Sciatic nerve (tissue), 2 donors: ENCODE measurements at places on chromosomes 4 and X. TPM values are rescaled to one million over a fixed set of nuclear protein-coding genes. Genes with fewer than 3 reads are reported as not detected.

NALF2 gene
- total RNA-seq, result not detected

GABRG1 gene
- 1.4 TPM for total RNA-seq

EPHA5 gene
- 8.9 TPM for total RNA-seq

PNMA6F gene
- total RNA-seq, result not detected

TEX13A gene
- total RNA-seq, result not detected

SPRY1 gene
- total RNA-seq, result 146 TPM

SORBS2 gene
- 101 TPM for total RNA-seq

TSPAN6 gene
- total RNA-seq, result 33.3 TPM

PNMA5 gene
- total RNA-seq, result not detected

GLUD2 gene
- total RNA-seq, result 7.2 TPM

CTAG2 gene
- not detected for total RNA-seq

ADGRG4 gene
- 0.18 TPM for total RNA-seq

TCEAL6 gene
- not detected for total RNA-seq

FREM3 gene
- not detected for total RNA-seq

PRSS12 gene
- 1.1 TPM for total RNA-seq

TASL gene
- total RNA-seq, result 5.3 TPM

SPIN2A gene
- 2.1 TPM for total RNA-seq

FTHL17 gene
- not detected for total RNA-seq

GRIA3 gene
- 7.1 TPM for total RNA-seq

USP26 gene
- not detected for total RNA-seq

YY2 gene
- total RNA-seq, result 2.1 TPM

NMU gene
- not detected for total RNA-seq

FGFBP1 gene
- total RNA-seq, result not detected

MGARP gene
- 1.4 TPM for total RNA-seq

SOWAHB gene
- not detected for total RNA-seq

FAT4 gene
- total RNA-seq, result 23.4 TPM

EREG gene
- total RNA-seq, result 0.22 TPM

WNK3 gene
- 2.4 TPM for total RNA-seq

ACSL4 gene
- 29.5 TPM for total RNA-seq

PTTG2 gene
- total RNA-seq, result 1.1 TPM

PITX2 gene
- total RNA-seq, result not detected

CFAP99 gene
- not detected for total RNA-seq

HELT gene
- not detected for total RNA-seq

HS3ST1 gene
- 3.2 TPM for total RNA-seq

TBC1D25 gene
- 15.3 TPM for total RNA-seq

PRDM8 gene
- total RNA-seq, result 8.0 TPM

SLC26A1 gene
- total RNA-seq, result 0.45 TPM
